Inflammatory macrophage treated with lipopolysaccharide for 1 hour (primary cell): ENCODE measurements at places on chromosomes 1 and 21.

DNA sequence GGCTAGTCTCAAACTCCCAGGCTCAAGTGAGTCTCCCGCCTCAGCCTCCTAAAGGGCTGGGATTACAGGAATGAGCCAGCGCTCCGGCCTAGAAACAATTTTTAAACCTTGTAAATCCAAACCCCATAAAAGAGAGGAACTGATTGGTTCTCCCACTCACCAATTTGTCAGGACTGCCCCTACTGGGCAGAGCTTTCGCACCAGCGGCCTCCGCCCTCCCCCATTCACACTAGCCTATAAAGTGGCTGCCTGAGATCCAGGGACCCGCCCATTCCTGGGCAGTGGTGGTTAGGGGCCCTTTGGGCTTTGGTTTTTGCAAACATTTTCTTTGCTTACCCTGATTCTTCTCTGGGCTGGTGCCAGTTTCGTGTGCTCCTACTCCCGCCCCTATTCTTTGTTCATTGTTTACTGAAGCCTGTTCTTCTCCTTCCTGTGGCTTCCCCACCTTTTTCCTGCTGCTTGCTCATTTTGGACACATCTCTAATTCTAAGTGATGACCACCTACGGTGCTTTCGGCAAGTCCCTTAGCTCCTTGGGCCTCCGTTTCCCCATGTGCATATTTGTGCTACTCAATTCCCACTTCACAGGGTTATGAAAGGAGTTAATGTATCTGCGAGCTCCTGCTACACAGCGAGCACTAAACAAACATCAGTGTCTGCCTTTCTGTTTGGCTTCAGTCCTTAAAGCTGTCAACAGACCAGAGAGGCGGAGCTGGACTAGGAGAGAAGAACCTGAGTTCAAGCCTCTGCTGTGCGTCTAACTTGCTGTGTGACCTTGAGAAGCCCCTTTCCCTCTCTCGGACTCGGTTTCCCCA lies 39.8 kb upstream of the CLIC4 start:
- DNase-seq, result peak; percentile 72

- DNase-seq, result no peak
Observed at GRCh38 chr1:177627148-177627910, 342.5 kb downstream of the SEC16B start.

GRCh38 chr1:195608883-195609282 lies 999.4 kb downstream of the KCNT2 start:
- no peak for DNase-seq

DNA sequence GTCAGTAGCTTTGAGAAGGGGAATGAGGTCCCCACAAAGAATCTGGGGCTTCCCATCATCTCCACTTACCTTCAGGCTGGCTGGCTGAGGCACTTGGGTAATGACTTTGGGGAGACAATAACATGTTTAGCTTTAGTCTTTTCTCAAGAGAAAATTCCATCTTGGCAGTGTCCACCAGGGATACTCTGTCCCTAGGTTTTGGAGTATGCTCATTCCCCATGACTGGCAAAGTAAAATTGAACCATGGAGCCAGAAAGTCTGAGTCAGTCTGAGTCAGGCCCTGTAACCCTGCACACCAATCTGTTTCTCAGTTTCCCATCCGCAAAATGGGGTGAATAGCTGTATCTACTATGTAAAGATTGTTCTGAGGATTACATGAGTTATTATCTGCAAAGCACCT lies 28.2 kb downstream of the RUNX1 start:
- no peak for DNase-seq

- DNase-seq, result no peak
Observed at GRCh38 chr1:36534711-36535412, 52.1 kb upstream of the CSF3R start.

DNA sequence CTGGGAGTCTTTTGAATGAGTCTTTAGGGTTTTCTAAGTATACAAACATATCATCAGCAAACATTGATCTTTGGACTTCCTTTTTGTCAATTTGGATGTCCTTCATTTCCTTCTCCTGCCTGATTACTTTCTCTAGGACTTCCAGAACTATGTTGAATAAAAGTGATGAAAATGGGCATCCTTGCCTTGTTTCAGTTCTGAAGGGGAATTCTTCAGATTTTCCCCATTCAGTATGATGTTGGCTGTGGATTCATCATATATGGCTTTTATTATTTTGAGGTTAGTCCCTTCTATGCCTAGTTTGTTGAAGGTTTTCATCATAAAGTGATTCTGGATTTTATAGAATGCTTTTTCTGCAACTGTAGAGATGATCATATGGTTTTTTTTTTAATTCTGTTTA lies 42.0 kb downstream of the KMO start:
- DNase-seq, result no peak

- no peak for DNase-seq
Observed at GRCh38 chr1:82399093-82399492, 598.4 kb downstream of the ADGRL2 start.

DNA sequence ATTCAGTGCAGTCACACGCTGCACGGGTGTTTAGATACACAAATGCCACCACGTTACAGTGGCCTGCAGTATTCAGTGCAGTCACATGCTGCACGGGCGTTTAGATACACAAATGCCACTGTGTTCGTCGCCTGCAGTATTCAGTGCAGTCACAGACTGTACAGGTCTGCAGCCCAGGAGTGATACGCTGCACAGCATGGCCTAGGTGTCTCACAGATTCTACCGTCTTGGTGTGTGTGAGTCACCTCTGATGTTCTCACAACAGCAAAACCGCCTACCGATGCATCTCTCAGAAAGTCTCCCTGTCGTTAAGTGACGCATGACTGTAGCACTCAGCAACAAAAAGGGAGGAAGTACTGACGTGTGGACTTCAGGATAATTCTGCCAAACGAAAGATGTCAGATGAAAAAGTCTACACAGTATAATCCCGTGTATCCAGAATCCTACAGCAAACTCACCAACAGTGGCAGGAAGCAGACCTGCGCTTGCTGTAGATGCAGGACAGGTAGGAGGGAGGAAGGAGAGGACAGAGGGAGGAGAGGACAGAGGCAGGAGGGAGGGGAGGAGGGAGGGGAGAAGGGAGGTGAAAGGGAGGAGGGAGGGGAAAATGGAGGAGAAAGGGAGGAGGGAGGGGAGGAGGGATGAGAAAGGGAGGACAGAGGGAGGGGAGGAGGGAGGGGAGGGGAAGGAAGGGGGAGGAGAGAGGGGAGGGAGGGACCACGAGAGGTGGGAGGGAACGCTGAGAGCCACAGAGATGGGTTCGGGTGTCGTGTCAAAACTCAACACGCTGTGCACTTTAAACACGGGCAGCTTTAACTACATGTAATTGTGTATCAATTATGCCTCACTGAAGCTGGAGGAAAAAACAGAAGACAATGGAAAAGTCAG lies 36.3 kb upstream of the PCBP3 start:
- DNase-seq, result no peak

GRCh38 chr1:211320980-211321379 lies 5.7 kb upstream of the TRAF5 start:
- no peak for DNase-seq

DNA sequence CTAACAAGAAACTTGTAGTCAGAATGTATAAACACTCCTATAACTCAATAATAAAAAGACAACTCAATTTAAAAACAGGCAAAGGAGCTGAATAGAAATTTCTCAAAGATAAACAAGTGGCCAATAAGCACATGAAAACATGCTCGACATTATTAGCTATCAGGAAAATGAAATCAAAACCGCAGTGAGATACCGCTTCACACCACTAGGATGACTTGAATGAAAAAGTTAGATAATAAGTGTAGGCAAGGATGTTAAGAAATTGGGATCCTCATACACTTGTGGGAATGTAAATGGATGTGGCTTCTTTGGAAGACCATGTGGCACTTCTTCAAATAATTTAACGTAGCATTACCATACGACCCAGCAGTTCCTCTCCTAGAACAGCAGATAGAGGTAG lies 8.9 kb downstream of the RALGPS2 start:
- no peak for DNase-seq

- no peak for DNase-seq
Observed at GRCh38 chr1:175885326-175885725, 141.9 kb upstream of the TNR start.

DNA sequence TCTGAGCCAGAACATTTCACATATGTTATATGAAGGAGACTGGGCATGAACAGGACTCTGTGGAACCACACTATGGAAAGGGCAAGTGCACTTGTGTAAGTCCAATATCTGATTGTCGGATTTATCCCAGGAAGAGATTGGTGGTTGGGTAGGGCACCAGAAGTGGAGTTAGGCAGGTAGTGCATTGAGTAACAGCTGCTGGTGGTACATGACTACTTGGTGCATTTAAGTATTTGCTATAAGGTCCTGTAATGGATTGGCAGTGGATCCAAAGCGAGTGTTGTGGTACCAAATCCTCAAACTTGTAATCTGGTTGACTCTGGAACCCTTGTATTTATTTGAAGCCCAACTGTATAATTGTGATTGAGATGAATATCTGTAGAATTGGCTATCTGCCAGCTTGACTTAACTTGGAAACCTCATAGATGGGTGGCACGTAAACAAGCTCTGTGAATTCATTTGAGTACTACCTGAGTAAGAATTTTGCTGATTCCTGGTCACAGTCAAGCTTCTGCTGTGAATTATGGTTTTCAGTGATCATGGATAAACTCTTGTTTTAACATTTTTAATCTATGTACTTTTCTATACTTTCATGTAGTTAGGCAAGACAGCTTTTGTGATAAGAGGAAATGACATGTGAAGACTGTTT lies 21.1 kb downstream of the UBAP2L start:
- no peak for DNase-seq

- peak; percentile 57 for DNase-seq
Observed at GRCh38 chr1:89692601-89693521, 59.9 kb downstream of the LRRC8C start.

DNA sequence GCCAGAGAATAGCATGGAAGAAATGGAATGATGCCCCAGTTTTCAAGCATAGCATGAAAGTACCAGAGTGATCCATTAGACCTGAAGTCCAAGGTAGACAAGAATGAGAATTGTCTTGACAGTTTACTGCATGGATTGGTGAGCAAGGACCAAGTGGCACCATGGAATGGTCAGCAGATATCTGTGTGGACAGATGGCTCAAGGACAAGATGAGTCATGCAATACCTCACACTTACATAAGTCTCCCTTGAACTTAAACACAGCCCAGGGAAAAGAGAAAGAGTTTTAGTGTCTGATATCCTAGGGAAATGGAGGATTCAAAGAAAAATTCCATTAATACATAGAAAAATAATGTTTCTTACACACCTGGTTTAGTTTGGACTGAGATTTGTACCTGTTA lies 195.2 kb downstream of the MRPL39 start:
- peak; percentile 45 for DNase-seq

- peak; percentile 55 for DNase-seq
Observed at GRCh38 chr1:36389999-36390398, 4.3 kb upstream of the STK40 start.

DNA sequence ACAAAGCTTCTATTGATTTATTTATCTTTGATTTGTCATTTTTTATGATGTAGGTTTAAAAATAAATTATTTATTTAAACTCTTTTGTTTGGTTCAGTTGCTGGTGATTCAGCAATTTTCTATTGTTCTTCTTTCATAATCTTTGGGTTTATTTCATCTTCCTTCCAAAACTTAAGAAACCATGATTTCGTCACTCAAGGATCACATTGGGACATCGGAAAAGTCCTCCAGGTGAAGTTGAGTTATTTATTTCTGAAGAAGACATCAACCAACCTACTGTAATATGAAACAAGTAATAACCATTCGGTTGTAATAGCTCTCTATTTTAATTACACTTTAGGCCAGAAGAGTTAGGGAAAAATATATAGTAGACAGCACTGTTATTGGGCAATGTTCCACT lies 23.0 kb upstream of the WLS start:
- DNase-seq, result peak; percentile 62

GRCh38 chr1:167548059-167548932 lies 5.3 kb downstream of the CREG1 start:
- peak; percentile 95 for DNase-seq

DNA sequence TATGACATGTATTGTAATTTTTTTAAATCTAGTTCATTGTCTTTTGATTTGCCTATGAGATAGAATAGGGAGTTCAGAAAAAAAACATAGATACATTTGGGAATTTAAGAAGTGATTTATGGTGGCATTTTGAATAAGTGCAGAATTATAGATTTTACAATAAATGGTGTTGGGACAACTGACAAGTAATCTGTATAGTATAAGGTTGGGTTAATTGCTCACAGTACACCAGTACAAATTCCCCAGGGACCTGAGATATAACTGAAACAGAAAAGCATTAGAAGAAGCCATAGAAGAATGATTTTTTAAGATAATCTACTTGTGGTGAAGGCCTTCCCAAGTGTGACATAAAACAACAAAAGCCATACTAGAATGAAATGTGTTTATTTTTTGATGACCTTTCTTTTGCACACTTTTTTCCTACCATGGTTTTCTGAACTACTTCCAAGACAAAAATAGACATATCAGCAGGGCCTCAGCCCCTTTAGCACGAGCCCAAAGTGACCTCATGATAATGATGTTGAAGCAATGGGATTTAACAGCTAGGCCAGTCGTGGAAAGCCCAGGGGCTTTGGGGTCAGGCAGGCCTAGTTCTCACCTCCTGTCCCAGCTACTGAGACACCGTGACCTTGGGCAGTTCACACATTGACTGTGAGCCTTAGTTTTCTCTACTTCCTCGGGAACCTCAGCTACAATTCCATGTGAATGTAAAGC lies 87.4 kb downstream of the GREM2 start:
- DNase-seq, result no peak

DNA sequence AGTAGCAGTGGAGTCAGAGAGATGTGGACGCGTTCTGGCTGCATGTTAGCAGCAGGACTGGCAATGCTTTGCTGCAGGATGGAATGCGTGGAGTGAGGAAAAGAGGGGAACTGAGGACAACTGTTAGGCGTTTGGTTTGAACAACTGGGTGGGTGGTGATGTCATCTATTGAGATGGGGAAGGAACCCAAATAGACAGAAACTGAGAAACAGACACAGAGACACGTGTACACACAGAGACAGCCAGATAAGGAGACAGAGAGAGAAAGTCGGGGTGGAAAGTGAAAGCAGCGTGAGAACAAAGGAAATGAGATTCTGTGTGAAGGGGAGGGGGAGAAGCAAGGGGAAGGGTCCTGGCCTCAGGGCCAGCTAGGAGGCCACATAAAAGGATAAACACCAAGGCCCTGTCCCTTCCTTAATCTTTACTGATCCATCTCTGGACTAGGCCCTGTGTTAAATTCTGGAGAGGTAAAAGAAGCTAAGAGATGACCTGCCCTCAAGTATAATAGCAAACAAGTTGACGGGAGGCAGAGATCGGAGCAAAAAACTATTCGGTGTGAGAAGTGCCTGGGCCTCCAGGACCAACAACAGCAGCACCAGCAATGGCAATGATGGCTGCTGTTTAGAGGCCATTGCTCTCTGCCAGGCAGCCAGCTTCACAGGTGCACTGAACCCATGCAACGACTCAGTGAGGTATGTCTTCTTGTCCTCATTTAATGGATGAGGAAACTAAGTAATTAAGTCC lies 31.6 kb downstream of the VWA5B1 start:
- peak; percentile 7 for DNase-seq

DNA sequence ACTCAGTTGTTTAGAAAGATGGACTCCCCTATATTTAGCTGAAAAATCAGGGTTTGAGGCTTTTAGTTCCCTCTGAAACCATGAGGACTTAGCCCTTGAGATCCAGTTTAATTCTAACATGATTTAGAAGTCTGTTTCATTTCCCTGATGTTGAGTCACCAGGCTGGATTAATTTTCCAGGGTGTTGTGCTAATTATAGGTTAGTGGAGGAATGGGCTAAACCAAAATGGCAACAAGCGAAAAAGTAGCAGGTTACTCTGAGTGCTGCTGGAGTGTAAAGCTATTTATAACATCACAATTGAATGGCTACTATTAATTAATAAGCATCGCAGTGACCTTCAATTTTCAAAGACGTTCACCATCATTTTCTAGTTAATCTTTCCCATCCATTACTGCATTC lies 15.5 kb upstream of the USP24 start:
- DNase-seq, result no peak

GRCh38 chr1:3663999-3664699 lies 11.8 kb downstream of the TP73 start:
- DNase-seq, result no peak
